AG04449 (cell line): ENCODE measurements at places on chromosomes 6 and 20.

GRCh38 chr6:89145091-89145955, 532 bp upstream of the PM20D2 start:
- DNase-seq = no peak

DNA sequence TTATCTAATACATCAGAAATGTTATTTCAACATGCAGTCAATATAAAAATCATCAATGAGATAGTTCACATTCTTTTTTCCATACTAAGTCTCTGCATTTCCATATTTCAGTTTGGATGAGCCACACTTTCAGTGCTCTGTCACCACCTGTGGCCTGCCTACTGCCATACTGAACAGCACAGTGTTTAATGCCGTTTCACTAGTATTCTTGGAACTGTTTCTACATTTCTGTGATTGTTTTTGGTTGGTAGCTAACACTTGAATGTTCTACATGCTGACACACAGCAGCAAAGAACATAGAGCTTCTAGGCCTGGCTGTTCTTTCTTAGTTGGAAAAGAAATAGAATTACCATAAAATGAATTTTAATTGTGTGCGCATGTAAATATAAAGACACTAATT, 61.4 kb upstream of the KIF25 start:
- DNase-seq = no peak

- no peak for DNase-seq
These were observed 112.4 kb downstream of the BTBD9 start for GRCh38 chr6:38527371-38527770.

- DNase-seq = no peak
These were observed 17.7 kb downstream of the TPBG start for GRCh38 chr6:82381278-82381677.

DNA sequence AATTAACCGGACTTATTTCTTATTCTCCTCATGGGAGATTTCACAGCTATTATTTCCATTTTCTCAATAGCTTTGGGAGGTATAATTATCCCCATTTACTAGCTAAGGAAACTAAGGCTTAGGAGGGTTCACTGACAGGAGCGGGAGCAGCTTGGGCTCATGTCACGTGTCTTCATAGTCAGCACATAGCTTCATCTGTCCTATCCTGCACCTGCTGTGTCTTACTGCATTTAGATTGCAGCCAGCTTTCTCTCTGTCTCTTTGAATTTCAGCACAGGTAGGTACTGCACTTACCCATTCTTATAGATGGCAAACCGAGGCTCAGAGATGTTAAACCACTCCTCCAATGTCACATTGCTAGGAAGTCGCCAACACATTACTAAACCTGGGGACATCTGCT, 839.9 kb downstream of the MAFB start:
- no peak for DNase-seq

GRCh38 chr20:12715371-12715770, 293.4 kb upstream of the SPTLC3 start:
- no peak for DNase-seq

DNA sequence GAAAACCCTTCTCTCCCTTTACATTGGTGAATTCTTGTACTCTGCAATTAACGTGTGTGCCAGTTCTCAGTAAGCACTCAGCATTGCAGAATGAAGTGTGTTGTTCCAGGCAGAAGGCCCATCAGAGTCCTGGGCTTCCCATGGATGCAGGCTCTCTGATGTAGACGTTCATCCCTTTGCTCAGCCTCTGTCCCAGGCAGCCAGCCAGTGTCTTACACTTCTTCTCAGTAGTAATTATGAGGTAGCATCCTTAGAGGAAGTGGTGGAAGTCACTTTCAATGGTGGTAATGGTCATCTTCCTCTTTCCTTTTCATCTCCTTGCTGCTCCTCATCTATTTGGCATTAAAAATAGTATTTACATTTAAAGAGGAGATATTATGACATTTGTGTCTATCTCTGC, 66.7 kb upstream of the FYN start:
- DNase-seq = no peak

- DNase-seq = no peak
These were observed 52.6 kb downstream of the JAG1 start for GRCh38 chr20:10621149-10621548.

- DNase-seq = no peak
These were observed 10.8 kb downstream of the APMAP start for GRCh38 chr20:24981790-24982189.

DNA sequence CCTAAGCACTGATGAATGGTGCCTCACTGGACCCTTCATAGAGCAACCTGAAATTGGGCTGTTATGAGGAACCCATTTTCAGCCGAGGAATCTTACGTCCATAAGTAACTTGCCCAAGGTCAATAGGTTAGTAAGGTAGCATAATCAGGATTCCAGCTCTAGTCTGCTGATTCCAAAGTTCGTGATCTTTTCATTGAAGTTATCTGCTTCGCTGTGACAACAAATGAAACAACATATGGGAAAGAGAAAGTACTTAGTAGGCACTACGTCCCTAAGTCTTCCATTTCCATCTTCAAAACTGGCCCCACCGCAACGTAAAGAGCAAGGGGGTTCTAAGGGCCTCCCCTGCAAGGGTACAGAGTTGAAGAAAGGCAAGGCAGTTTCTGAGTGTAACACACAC, 49.5 kb downstream of the MYLIP start:
- DNase-seq = no peak

DNA sequence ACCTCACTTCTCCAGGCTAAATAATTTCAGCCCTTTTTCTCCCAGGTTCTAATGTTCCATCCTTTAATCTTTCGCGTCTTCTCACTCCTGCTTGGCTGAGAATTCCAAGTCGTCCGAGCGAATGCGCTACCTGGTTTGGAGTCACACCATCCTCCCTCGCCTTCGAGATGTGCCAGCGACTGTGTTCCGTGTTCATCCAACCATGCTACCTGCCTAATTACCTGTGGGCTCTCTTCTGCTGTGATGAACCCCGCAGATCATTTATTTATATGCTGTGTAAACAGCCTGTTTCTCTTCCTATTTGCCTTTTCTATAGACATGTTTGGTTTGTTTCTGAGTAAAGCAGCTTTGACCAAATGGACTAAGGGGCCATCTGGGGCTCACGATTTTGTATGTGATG, 83.5 kb upstream of the TMEM181 start:
- DNase-seq = no peak

DNA sequence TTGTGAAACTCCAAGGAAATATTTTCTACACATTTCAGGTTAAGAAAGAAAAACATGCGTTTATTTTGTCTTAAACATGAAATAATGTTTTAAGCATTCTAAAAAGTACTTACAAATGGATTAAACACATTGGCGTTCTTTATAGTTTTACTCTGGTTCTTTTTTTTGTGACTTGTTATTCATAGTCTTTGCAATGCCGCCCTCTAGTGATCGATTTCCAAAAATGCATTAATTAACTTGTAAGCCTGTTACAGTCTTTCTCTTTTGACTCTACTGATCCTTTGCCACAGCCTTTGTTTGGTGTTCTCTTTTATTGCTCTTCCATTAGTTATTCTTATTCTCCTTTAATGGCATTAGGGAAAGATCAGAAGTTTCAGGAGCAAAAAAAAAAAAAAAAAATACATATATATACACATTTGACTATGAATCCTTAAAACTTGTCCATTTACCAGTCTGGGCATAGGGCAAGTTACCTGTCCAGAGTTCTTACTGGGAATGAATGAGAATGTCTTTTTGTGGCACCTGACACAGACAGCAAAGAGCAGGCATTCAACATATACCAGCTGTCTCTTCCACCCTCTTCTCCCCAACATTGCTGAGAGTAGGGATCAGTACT, 59.9 kb downstream of the MACROD2 start:
- peak; percentile 37 for DNase-seq

DNA sequence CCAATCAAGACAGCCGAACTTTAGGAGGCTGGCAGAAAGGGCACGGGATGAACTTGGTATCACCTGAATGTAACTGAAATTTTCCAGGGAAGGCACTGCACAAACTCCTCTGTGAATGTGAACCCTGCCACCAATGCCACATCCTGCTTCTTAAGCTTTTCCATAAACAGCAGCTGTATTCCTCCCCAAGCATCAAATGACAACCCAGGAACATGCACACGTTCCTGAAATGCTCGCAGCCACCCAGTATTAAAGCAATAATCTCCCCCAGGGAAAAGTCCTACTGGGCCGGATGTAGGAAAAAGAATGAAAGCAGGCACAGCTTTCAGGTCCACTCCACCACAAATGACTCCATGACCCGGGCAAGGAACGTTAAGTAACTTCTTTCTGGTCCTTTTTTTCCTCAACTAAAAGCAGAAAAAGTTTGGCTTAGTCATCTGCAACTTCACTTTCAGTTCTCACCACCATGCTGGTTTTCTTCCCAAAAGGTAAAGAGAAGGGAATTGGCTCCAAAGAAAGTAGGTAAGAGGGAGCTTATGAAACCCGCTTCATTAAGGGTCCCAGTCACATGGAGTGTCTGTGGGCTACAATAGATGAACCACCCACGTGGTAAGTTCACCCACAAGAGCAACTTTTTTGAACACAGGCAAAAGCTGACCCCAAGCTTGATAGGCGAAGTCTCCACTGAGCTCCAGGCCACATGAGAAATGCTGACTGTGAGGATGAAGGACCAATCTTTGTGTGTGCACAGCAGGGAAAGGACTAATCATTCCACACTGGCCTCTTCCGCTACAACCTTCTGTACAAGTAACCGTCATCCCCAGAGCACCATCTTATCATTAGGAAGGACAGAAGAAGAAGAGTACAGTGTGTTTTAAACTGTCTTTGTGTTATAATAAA, 90.1 kb downstream of the HIVEP2 start:
- no peak for DNase-seq

DNA sequence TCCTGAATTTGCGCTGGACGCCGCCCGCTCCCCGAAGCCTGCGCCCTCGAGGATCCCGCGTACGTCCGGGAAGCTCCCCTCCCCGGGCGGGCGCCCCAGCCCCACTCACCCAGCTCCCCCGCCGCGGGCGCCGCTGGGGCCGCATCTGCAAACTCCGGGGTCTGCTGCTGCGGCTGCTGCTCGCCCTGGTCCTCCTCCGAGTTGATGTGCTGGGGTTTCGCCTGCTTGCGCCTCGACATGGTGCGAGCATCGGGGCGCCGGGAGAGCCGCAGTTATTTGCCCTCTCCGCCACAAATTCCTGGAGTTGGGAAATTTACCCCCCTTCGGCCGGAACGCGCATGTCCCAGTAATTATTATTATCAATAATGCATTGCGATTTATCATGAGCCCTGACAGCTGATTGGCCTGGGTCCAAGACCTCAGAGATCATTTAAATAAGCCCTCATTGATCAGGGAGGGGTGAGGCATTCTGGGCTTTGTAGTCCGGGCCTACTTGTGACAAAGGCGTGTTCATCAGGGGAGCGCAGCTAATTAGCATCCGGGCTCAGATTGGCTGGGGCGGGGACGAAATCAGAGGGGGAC, at the start of gene SALL4:
SALL4 (minus strand) TSS at position 352 of the 582 bp plus-strand sequence; CDS start at position 239, 113 bp downstream.
- no peak for DNase-seq

DNA sequence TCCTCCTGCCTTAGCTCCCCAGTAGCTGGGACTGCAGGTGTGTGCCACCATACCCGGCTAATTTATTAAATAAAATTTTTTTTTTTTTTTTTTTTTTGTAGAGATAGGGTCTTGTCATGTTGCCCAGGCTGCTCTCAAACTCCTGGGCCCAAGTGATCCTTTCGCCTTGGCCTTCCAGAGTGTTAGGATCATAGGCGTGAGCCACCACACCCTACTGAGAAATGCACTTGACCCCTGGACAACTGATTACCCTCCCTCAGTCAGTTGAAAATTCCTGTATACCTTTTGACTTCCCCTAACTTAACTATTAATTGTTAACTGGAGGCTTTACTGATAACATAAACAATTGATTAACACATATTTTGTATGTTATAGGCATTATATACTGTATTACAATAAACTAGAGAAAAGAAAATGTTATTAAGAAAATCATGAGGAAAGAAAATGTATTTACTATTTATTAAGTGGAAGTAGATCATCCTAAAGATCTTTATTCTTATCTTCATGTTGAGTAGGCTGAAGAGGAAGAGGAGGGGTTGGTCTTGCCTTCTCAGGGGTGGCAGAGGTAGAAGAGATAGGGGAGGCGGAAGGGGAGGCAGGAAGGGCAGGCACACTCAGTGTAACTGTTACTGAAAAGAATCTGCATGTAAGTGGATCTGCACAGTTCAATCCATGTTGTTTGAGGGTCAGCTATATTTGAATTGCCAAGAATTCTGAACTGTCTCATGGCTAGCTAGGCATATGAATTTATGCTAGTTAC, 104.3 kb downstream of the FARS2 start:
- DNase-seq = no peak

GRCh38 chr20:6663751-6664388, 103.6 kb upstream of the BMP2 start:
- DNase-seq = no peak

DNA sequence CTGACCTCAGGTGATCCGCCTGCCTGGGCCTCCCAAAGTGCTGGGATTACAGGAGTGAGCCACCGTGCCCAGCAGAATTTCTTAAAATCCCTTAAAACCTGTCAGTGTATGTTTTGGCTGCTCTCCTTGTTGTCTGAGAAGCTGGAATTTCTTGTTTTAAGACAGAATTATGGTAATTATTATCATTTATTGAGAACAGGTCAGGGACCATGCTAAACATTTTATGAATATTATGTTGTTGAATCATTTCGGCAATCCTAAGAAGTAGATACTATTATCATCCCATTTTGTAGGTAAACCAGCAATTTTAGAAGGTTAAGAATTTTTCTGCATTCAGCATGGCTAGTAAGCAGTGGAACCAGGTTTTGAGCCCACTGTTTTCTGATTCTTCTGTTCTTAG, 86.1 kb upstream of the AKIRIN2 start:
- DNase-seq = no peak

DNA sequence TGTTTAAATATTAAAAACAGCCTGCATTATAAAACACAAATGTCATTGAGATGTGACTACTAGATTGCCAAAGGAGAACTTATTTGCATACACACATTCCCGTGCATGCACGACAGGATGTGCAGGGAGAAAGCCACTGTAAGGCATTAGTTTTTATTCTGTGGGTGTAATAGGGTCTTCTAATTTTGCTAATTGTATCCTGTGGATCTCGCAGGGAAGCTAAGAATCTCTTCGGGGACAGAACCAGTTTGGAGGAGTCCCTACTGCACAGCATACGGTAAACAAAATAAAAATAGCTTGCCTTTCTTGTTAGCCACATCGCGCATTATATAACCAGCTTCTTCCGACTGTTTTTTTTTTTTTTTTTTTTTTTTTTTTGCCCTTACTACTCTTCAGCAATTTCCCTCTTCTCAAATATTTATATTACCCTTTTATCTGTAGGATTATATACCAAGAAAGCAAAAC, 2.0 kb downstream of the ATXN1 start:
- DNase-seq = no peak

GRCh38 chr6:138443979-138444378, 40.0 kb downstream of the HEBP2 start:
- no peak for DNase-seq

DNA sequence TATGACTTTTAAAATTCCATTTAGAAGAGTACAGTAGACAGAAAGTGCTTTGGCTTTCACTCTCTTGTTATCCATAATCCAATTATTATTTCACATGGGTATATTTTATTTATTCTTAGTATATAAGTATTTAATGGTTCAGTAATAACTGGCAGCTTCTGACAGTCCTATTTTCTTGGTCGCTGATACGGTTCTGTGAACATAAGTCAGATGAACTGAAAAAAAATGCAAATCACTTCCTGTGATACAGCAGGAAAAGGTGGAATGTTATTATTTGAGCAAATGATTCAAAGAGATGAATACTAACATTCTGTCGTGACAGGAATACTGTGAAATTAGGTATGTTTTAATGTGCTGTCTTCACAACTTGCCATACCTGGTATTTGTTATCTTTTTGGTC, 132.3 kb downstream of the ARHGAP18 start:
- DNase-seq = no peak

GRCh38 chr6:167452338-167453081, 127.6 kb downstream of the TTLL2 start:
- DNase-seq = no peak

- no peak for DNase-seq
These were observed 189.0 kb upstream of the CDYL start for GRCh38 chr6:4587171-4587570.
